ENCODE measurements at places on chromosomes 6 and 20.

DNA sequence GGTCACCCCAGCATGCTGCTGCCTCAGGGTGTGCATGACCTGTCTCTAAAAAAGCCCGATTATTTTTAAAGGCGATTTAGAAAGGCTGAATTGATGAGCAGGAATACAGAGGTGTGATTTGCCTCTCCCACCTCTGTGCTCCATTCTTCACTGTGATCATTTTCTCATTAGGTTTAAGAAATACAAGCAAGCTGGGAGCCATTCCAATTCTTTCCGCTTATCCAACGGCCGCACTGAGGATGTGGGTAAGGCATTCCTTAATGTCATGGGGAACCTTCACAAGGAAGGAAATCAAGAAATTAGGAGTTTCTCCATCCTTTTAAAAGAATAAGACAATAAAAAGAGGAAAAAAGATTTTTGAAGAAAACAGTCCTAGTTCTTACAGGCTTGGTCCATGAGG is 55.6 kb upstream of the GNRH2 start:
- no peak for DNase-seq
- no peaks in the 10 kb centered on the region for H3K4me1 ChIP-seq
- no peaks in the 10 kb centered on the region for H3K27me3 ChIP-seq
- no peak overlapping the region for H3K27ac ChIP-seq
- H3K36me3 ChIP-seq = peaks cover 31% of the 10 kb centered on the region

- H3K27me3 ChIP-seq = no peaks in the 10 kb centered on the region
- no peak overlapping the region for H3K27ac ChIP-seq
- no peak overlapping the region for H3K4me3 ChIP-seq
- DNase-seq = no peak
Observed at GRCh38 chr6:62519574-62519973, 233.5 kb upstream of the KHDRBS2 start.

DNA sequence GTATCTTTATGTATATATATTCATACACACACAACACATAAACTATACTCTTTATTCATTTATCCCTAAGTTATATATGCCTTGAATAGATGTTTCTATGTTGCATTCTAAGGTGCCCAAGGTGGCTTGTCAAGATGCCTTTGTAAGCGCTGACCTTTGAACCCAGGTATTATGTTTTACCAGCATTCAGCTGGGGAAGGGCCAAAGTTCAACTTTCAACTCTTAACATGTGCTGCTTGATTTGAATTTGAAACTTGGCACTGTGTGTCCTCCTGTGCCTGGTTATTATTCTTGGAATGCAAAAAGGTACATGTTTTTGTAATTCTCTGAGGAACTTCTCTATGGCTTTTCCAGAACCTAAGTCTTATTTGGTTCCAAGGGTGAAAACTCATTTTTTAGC is 146.5 kb downstream of the EDN1 start:
- H3K36me3 ChIP-seq = no peaks in the 10 kb centered on the region
- H3K27ac ChIP-seq = no peak overlapping the region

- H3K4me1 ChIP-seq = no peaks in the 10 kb centered on the region
- H3K27me3 ChIP-seq = no peaks in the 10 kb centered on the region
- no peak overlapping the region for H3K4me3 ChIP-seq
- DNase-seq = no peak
Observed at GRCh38 chr20:5570452-5570851, 179.7 kb upstream of the SHLD1 start.
